ENCODE measurements at places on chromosomes 1 and 21.

DNA sequence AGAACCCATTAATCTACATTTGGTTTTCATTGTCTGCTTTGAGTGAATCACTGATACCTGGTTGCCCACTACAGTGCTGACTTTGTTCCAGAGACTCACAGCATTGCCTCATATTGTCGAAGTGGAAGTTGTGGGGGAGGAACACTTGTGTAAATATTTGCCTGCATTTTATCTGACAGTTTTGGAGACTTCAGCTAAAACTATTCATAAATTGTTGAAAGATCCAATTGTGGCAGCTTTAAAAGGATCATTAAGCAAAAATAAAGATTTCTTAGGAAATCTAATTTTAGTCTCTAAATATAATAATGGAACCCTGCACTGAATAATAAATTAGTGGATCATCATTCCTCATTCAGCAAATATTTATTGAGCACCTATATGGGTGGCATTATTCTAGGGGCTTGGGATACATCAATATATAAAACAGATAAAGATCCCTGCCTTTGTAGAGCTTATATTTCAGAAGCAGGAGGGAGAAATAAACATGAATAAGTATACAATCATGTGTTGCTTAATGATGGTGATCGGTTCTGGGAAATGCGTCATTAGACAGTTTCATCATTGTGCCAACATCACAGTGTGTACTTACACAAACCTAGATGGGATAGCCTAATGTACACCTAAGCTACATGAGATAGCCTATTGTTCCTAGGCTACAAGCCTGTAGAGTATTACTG is 73.5 kb downstream of the OSBPL9 start:
- no peak for DNase-seq

- no peak for DNase-seq
These were observed 2.0 kb upstream of the USF1 start for GRCh38 chr1:161047436-161048420.

- DNase-seq: no peak
These were observed 14.6 kb downstream of the COL9A2 start for GRCh38 chr1:40302475-40302874.

GRCh38 chr1:20974069-20974468 is 187.0 kb upstream of the HP1BP3 start:
- no peak for DNase-seq
